ENCODE measurements at places on chromosomes 2 and 18.

GRCh38 chr18:24954341-24954740 is 397.6 kb downstream of the ZNF521 start:
- DNase-seq: no peak

DNA sequence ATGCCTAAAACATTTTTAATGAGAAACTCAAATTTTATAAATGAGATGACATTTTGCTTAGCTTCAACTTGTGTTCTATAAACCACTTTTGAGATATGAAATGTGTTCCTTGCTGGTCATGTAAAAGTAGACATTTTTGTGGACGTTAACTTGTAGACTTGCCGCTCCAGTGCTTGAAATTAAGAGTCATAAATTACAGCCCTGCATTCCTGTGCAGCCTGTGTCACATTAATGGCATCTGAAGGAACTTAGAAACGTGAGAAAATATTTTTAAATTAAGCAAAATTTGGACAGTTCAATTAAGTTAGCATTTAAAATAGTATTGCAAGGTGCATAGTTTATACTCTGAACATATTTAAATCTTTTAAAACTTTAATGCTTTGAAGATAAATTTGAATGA is 98.3 kb upstream of the LDLRAD4 start:
- DNase-seq: no peak

GRCh38 chr2:204060841-204061240 is 124.3 kb downstream of the ICOS start:
- DNase-seq: no peak

DNA sequence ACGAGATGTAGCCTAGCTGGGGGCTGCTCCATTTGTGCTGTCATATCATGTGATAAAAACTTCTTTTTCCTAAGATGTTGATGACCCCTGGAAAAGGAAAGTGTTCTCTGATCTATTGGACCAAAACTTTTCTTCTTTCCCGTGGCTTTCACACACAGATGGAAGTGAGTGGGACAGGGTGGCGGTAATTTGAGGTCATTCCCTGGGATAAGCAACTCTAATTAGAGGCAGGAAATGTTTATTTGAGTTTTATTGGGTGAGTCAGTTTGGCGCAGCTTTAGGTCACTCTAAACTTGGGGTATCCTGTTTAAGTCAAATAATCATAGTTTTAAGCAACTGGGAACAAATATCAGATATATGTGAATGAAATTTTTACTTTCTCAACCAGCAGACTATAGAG is 221.0 kb upstream of the EPAS1 start:
- DNase-seq: no peak

GRCh38 chr2:233597522-233597921 is 19.9 kb upstream of the UGT1A8 start:
- no peak for DNase-seq

DNA sequence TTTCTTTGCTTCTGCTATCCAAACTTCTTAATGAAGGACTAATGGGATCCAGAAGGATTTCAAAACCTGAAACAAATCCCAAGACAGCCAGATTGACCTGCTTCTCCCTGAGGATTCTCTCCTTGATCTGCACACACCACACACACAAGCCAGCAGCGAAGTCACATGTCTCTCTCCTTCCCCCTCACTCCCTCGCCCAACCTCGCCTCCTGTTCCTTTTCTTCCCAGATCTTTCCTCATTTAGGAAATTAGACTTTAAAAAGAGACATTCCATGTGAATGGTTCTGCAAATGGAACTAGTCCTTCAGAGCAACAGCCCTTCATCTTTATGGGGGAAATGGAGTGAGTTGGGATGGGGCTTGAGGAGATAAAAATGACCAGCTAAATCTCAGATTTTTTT is 639.1 kb upstream of the SETBP1 start:
- no peak for DNase-seq

DNA sequence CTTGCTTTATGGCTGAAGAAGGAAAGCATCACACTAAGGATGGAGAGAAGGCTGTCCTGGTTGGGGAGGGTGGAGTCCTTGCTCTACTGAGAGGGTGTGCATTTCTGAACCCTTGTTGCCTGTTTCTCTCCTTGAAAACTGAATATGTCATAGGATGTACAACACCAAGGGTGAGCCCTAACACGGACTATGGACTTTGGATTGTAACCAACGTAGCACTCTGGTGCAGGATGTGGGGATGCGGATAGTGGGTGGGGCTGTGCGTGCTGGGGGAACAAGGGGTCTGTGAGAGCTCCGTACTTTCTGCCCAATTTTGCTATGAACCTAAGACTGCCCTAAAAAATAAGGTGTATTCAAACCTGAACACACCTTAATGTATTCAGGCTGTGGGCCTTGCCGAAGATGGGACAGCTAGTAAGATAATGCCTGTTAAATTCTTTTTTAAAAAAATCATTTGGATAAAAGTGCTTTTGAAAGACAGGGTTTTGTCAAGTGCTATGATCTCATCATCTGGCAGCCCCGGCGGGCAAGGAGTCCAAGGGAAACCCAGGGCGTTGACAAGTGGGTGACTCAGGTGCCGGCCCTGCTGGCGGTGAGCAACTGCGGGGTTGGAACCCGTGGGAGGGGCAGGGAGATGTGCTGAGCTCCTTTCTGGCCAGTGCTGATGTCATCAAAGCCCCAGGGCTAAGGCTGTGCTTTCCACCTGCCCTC is 54.0 kb downstream of the GATA6 start:
- peak; percentile 36 for DNase-seq

DNA sequence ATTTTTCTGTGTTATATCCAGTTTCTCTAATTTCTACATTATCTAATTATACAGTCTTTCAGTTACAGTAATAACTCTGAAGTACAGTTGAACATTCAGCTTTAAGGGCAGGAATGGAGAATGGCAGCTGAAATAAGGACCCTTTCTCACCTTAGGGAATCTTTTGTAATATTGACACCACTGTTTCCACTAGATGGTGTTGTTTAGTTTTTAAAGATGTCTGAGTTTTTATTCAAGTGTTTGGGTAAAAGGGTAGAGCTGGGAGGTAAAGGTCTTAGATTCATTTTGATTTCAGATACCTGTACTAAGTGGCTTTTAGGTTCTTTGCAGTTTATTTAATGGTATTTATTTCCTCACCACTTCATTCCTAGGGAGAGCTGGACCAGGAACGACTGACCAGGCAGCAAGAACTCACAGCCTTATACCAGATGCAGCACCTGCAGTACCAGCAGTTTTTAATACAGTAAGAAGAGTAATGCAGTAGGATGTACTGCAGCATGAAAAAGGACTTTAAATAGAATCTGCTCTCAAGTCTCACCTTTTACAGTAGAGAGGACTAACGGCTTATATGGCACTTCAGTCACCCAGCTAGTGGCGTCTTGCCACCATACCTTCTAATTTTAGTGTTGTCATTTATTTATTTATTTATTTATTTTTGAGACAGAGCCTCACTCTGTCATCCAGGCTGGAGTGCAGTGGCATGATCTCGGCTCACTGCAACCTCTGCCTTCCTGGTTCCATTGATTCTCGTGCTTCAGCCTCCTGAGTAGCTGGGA is 33.2 kb upstream of the KCNJ13 start:
- no peak for DNase-seq

DNA sequence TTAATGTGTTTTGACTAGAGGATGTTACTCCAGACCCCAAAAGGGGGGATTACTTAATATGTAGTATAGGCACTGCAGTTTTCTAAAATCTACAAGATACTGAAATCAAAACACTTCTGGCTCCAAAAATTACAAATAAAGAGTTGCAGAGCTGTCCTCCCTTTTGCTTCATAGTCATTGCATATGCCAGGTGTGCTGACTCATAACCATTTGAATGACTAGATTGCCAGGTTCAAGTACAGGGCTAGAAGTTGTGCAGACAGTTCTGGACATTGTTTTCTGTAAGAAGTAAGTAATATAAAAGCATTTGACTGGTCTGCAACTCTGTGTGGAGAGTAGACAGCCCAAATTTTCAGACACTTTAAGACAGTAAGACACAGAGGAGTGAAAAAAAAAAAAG is 6.7 kb downstream of the CWC22 start:
- DNase-seq: no peak

GRCh38 chr18:48806551-48807261 is 144.1 kb downstream of the SMAD7 start:
- DNase-seq: peak; percentile 30

DNA sequence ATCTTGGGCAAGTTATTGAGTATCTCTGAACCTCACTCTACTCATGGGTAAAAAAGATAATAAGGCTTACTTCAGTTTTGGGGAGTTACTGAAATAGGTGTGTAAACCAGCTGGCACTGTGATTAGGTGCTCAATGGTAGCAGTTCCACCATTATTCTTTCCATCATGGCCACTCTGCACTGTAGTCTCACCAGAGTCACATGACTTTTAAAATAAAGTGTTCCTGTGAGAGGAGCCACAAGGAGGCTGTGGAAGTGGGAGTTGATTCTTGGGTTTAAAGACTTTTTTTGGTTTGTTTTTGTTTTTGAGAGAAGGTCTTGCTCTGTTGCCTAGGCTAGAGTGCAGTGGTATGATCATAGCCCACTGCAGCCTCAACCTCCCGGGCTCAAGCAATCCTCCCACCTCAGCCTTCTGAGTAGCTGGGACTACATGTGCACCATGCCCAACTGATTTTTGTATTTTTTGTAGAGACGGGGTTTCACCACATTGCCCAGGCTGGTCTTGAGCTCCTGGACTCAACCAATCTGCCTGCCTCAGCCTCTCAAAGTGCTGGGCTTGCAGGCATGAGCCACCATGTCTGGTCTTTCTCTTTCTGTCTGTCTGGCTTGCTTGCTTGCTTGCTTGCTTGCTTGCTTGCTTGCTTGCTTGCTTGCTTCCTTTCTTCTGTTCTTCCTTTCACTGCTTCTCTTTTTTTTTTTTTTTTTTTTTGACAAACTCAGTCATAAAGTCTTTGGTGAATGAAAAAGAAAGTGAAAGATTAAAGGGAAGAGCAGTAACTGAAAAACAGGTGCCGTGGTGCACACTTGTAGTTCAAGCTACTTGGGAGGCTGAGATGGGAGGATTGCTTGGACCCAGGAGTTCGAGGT is 21.2 kb upstream of the ACVR1 start:
- no peak for DNase-seq

GRCh38 chr2:151297882-151298281 is 8.4 kb upstream of the NMI start:
- DNase-seq: no peak

- DNase-seq: no peak
These were observed 97.9 kb upstream of the ATL2 start for GRCh38 chr2:38474715-38475566.

GRCh38 chr2:109679225-109679624 is 65.1 kb downstream of the SOWAHC start:
- DNase-seq: no peak

- no peak for DNase-seq
These were observed 142.8 kb downstream of the NDUFA10 start for GRCh38 chr2:239882331-239882732.

- no peak for DNase-seq
These were observed 10.5 kb downstream of the GLI2 start for GRCh38 chr2:120746144-120746543.

GRCh38 chr2:86186431-86186830 is 8.8 kb downstream of the IMMT start:
- DNase-seq: no peak

- no peak for DNase-seq
These were observed 2.6 kb downstream of the TET3 start for GRCh38 chr2:73987109-73987947.

GRCh38 chr18:76490033-76490432 is 5.0 kb downstream of the ZNF516 start:
- DNase-seq: no peak

DNA sequence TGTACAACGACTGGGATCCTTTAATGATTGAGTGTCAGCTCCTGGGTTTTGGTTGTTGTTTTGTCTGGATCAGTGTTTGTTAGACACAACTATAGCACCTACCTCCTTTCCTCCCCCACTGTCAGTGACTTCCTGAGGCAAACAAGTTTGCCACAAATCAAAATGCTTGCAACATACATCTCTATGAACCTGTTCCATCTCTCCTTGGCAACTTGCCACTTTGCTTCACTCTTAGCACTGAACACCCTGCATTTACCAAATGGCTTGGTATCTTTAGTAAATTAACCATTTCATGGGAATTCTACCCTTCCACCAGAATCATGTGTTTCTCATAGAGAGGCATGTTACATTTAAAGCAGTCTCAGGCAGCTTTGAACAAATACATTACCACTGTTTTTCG is 301.1 kb upstream of the TANK start:
- DNase-seq: no peak

DNA sequence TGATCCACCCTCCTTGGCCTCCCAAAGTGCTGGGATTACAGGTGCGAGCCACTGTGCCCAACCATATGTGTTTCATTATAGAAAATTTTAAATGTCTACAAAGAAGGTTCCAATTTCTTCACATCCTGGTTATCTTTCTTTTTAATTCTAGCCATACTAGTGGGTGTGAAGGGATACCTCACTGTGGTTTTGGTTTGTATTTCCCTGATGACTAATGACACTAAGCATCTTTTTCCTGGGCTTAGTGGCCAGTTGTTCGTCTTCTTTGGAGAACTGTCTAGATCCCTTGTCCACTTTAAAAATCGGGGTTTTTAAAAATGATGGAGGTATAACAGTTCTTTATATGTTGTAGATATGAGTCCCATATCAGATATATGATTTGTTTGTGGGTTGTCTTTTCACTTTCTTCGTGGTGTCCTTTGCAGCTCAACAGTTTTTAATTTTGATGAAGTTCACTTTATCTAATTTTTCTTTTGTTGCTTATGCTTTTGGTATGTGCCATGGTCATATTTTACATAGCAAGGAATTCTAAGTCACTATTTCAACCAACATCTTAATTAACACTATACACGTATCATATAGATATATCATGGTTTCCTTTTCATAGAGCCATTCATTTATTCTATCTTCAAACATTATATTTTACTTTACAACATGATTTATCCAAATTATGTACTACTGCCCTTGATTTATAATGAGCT is 135.0 kb upstream of the RIOK3 start:
- peak; percentile 56 for DNase-seq

GRCh38 chr2:1621041-1621440 is 123.3 kb downstream of the PXDN start:
- no peak for DNase-seq
